ENCODE measurements at places on chromosomes 12 and 14. TPM values are rescaled to one million over a fixed set of nuclear protein-coding genes. Genes with fewer than 3 reads are reported as not detected.

DNA sequence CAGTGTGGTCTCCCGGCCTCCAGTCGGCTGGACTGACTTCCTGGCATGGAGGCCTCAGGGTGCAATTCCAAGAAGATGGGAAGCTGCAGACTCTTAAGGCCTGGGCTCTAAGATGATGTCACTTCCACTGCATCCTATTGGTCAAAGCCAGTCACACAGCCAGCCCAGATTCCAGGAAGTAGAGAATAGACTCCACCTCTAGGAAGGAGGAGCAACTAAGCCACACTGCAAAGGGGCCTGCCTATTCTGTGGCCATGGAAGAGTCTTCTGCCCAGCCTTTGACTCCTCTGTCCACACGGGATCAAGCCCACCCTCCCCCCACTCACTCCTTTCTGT is 103.9 kb upstream of the RFLNA start:
- no peak for DNase-seq

- DNase-seq = no peak
Observed at GRCh38 chr12:20436316-20436715, 68.0 kb downstream of the PDE3A start.

DNA sequence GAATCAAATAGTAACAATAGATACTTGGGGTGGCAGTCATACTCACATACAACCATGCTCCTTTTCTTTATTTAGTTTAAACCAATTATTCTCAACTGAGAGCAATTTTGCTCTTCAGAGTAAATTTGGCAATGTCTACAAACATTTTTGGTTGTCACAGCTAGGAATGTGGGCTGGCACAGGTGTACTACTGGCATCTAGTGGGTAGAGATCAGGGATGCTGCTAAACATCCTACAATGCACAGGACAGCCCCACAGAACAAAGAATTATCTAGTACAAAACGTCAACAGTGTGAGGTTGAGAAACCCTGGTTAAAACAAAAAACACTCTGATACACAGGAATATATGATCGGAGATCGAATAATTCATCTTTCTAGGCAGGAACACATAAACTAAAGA is 186.5 kb downstream of the NELL2 start:
- no peak for DNase-seq

GRCh38 chr14:65237023-65237814 is 134.9 kb upstream of the MAX start:
- no peak for DNase-seq

YEATS4 gene
- 34.1 TPM for polyA plus RNA-seq
